ENCODE measurements at places on chromosomes 2 and 18.

DNA sequence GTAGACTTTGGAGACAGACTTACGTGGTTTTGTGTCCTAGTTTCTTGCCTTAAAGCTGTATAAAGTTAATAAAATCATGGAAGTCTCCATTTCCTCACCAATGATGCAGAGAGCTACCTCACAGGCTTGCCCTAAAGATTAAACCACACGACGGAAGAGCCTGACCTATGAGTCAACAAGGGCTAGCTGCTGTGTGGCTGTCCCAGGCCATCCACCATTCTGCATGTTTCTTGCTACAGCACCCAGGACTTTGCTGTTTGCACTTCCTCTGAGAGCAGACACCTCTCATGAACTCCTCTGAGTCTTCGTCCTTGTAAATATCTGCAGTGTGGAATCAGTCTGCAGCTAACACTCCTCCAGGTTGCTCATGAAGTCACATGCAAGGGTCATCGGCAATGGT lies 160.0 kb upstream of the TRIB2 start:
- no peak for DNase-seq

- DNase-seq: no peak
Observed at GRCh38 chr18:46596119-46596518, 60.9 kb downstream of the LOXHD1 start.

DNA sequence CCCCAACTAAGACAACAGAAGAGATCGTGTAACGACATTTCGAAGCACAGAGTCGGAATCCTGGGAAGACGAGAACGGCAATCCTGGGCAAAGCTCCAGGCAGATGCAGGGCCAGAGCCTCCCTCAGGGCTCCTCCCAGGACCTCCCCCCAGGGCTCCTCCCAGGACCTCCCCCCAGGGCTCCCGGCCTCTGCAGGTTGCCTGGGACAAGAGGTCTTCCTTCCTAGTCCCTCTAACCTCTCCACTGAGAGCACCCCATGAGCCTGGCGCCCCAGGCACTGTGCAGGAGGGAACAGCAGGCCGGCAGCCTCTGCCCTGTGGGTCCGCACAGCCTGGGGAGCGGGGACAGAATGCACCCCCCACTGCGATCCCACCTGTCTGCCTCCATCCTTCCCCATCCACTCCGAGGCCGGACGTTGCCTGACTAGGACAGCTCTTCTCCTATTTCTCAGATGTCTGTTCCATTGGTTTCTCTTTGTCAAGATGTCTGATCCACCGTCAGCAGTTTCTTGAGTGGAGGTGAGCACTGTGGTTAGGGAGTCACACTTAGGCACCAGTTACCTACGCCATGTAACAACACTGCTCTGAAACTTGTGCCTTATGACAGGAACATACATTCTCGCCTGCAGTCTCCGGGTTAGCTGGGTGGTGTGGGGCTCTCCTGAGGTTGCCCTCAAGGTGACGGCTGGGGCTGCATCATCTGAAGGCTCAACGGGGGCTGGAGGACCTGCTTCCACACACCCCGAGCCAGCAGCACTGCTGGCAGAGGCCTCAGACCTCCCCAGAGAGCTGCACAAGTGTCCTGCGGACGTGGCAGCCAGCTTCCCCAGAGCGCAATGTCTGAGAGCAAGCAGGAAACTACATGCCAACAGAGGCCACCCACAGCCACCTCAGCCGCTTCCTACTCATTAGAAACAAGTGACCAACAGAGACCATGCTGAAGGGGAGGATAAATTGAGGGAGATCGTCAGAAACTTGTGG lies 28.9 kb downstream of the ADI1 start:
- no peak for DNase-seq

DNA sequence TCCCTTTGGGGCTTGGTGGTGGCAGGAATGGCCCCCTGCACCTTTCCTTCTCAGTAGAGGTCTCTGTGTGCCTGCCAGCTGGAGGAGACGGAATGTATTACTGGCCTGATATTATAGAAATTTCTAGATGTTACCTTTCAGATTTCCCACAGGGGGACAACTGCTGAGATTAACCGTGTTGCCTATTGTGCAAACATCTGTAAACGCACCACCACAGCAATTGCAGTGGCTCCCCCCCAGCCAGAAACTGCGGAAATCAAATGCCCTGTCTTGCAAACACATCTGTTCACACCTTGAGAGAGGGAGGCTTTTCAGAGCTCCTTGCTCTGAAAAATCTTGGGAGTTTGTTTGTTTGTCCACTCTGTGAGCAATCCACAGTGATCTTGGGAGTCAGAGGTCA lies 270.0 kb upstream of the RAB12 start:
- DNase-seq: no peak

DNA sequence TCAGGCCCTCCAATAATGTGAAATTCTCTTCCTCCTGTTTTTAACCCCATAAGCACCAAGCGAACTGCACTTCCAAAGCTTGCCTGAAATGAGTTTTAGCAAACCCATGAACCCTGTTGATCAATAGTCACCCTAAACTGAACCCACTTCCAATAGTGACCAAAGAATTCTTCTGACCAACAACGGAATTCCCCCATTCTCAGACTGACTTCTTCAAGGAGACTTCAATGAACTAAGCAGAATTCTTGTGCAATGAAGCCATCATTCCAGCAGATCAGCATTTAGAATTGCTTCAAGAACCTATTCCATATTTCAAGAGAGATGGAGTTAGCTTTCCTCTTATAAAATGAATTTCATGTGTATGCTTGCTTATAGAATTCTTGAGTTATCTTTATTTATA lies 176.9 kb upstream of the FN1 start:
- DNase-seq: no peak

- no peak for DNase-seq
Observed at GRCh38 chr2:179344280-179344964, 79.8 kb upstream of the SESTD1 start.

GRCh38 chr2:240355962-240356361 lies 79.5 kb upstream of the GPC1 start:
- DNase-seq: no peak

DNA sequence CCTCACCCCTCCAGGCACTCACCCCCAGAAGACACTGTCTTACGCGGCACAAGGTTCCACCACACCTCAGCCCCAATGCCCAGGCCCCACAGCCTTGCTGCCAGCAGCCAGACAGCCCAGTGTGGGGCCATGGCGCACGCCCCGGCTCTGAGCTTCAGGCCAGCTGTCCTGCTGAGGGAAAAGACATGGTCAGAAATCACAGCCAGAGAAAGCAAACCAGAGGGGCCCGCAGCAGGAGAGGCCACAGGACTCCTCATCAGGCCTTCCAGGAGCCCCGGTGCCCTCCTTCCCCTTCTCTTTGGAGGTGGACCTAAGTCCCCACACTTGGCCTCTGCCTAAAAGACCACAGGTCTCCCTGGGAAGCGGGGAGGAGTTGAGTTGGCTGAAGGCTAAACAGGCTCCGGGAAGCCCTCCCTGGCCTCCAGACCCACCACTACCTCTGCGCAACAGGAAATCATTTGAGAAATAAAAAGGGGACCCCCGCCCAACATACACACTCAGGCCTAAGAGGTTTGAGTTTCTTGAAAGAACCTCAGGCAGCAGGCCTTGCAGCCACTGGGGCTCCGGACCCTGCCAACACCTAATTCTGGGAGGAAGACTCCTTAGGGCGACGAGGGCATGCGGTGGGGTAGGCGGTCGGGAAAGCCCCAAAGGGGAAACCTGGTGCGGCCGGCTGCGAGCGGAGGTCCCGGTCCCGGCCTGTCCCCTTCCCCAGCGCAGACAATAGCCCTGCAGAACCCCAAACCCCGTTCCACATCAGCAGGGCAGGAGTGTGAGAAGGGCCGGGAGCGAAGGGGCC lies 1.9 kb downstream of the SEMA4C start:
- DNase-seq: no peak

- DNase-seq: no peak
Observed at GRCh38 chr18:49029628-49030027, 78.9 kb upstream of the SMAD7 start.

DNA sequence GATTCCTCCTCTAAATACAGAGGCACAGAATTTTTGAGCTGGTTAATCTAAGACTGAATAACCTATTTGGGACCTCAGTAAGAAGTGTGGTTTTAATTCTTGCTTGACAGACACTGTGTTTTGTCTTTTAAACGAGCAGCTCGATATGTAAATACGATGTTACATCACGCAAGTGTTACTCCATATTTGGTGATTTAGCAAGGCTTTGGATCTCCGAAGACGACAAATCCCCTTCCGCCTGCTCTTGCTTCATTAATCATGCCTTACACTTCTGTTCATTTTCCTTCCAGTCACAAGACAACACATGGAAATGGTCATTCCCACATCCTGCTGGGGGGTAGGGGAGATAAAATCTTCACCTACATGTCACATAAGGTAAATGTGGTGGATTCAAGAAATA lies 9.4 kb downstream of the BCL11A start:
- DNase-seq: no peak

DNA sequence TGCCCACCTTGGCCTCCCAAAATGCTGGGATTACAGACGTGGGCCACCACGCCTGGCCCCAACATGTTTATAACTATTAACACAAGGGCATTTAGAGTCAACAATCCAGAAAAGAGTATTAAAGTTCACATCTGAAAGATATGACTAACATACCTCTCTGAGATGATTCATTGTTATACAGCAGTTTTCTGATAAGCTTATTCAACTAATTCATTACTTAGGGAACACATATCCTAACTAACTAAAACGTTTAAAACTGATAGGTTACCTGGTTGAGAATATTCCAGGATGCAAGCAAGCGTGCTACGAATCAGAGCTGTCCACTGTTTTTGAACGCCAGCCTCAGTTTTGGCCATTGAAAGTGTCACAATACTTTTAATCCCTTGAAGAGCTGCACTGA lies 34.0 kb upstream of the STRN start:
- no peak for DNase-seq

GRCh38 chr18:73835039-73835438 lies 312.6 kb downstream of the FBXO15 start:
- no peak for DNase-seq

DNA sequence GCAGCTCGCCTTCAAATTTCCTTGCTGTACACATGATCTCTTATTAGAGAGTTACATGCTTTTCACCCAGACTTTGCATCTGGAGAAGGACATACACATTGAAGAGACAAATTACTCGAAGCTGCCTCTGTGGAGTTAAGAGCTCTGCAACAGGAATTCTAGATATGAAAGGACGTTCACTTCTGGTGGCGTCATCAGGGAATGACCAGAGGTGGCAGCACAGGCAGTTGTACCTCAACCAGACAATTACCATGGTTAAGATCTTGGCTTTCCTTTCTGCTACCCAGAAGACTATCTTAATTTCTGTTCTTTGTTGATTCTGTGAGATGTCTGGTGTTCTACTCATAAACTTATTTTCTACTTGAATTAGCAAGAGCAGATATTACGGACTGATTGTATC lies 39.1 kb upstream of the MC4R start:
- no peak for DNase-seq

DNA sequence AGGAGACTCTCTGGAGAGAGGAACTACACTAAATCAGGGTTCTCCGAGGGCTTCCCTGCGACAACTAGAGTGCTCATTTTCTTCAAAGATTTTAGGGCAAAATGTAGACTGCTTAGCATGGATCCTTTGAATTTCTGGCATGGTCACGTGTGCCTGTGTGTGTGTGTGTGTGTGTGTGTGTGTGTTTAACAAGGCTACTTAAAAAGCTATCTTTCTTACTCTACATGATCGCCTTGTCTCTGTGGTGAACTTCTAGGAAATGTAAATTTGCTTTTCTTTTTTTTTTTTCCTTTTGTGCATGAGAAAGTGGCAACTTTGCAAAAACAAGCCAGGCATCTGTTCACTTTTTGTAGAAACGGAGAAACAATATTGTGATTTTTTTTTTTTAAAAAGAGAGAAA lies 43.9 kb downstream of the SOX11 start:
- DNase-seq: no peak

GRCh38 chr2:241608881-241609280 lies 28.1 kb downstream of the THAP4 start:
- DNase-seq: no peak

DNA sequence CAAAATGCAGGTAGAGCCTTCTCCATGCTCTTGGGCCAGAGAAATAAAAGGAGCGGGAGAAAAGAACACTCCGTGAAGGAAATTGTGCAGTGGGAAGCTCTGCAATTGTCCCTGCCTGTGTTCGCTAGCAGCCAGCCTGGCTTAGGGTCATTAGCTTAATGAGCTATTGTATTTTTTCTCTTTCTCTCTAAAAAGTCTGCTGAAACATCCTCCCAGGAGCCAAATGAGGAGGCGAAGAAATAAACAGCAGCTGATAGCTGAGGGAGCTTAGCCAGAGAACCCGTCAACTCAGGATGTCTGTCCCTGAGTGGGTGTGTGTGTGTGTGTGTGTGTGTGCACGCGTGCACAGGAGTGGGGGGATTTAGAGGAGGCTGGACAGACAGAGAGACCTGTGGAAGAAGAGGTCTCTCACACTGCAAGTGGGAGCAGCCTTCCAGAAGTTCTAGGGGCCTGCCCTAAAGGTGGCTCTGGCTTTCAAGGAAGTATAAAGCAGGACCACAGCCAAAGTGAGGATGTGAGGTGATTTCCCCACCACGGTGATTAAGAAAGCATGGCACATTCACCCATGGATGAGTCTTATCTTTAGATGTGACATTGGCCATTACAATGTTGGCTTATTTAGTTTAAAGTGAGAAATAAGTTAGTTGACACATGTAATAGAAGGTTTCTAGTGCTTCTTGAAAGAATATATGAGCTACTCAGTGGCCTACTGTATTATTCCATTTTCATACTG lies 690.4 kb downstream of the RNF144A start:
- no peak for DNase-seq

DNA sequence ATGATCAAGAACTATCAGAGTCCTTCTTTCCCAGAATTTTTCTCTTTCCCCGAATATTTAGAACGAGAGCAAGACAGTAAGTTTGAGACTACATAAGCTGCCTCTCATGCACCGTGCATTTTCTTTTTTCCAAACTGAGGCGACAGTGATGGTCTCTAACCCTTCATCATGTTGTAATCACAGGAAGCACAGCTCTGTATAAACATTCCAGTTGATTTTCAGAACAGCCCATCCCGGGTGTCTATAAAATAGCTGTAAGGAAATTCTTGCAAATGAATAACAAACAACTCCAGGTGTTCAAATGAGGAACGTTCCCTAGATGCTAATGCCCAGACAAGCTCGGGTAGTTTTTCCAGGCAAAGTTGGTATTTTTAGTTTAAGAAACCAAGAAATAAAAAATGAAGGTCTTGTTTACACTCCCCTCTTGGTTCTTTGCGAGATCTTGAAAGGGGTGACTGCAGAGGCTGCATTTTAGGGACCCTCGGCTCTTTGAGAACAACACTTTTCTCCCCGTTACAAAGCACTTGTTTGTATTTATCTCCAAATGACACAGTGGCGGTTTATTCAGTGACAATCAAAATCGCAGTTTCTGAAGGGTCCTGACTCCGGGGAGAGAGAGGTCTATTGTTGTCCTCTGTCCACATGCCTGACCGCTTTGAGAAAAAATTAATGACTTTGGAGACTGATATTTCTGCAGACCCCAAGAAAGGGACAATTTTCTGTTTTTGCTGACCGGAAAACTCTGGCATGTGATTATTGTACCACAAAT lies 101.1 kb upstream of the NCK2 start:
- no peak for DNase-seq

Measured in KG1 (cell line).